ENCODE measurements at places on chromosomes 13 and 19.
A peak's percentile ranks its signal among the peaks of the same experiment; 100 is the strongest.

DNA sequence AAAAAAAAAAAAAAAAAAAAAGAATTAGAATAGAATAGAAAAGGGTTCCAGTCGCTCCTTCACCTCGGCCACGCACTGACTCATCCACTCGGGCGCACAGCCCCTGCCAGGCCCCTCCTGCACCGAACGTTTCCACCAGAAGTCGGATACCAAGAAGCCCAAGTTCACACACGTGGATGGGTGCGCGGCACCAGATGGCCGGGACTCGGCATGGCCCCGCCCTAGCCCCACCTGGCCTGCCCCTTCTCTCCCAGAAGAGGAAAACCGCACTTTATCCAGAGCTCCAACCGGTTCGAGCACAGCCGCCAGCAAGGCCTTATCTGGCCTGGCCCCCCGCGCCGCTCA lies 5.9 kb downstream of the PRR36 start:
- no peak for DNase-seq

GRCh38 chr13:50512474-50513299 lies 330.8 kb downstream of the DLEU7 start:
- DNase-seq: peak; percentile 69

GRCh38 chr19:54029930-54030490 lies 33.7 kb downstream of the VSTM1 start:
- DNase-seq: peak; percentile 43

- DNase-seq: no peak
Observed at GRCh38 chr19:13095934-13096927, 6.4 kb downstream of the LYL1 start.

DNA sequence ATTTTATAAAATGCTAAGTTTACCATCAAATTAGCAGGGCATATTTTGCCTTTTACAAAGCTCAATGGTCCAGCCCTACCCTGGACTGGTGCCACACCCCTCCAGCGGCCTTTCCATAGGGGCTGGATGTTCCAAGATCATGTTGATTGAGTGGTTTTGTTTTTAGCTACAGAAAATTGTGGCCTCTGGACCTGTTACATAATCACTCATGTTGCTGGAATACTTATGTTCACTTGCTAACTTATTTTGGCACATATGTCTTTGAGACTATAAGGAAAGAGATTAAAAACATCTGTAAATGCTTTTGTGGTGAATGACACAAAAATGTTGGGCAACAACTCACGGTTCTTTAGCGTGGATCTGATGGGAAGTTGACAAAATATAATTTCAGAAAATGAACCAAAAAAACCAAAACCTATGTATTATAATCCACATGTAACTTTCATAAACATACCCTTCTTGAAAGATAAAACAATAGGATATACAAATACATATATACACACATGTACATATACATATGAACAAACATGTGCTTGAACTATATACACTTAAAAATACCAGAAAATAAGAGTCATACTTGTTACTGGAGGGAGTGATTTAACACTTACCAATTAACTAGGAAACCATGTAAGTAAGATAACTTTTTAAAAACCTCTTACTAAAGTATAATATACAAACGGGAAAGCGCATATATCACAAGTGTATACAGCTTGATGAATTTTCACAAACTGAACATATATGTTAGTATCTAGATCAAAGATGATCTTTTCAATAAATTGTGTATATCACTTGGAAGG lies 46.6 kb upstream of the SLC15A1 start:
- no peak for DNase-seq

- DNase-seq: peak; percentile 59
Observed at GRCh38 chr13:41905600-41906254, 55.2 kb downstream of the VWA8 start.

DNA sequence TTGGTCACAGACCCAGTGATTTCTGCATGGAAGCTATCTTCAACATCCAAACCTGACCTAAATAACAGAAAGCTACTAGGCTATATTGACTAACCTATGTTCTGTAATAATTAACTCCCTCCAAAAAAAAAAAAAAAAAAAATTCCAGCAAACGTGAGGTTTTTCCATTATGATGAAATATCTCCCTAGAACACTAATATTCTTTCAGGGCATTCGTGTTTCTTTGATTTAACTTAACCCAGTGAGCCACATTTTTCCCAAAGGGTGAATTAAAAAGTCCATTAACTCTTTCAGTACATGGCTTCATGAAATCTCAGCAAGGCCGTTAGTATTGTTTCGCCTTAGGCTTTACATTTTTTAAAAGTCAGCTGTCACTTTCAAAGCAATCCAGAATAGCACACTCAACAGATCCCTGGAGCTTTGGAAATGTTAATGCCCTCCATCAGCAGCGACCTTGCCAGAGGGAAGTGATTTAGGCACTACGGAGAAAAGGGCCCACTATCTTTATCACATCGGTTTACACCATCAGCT lies 175.8 kb downstream of the DCT start:
- DNase-seq: no peak

DNA sequence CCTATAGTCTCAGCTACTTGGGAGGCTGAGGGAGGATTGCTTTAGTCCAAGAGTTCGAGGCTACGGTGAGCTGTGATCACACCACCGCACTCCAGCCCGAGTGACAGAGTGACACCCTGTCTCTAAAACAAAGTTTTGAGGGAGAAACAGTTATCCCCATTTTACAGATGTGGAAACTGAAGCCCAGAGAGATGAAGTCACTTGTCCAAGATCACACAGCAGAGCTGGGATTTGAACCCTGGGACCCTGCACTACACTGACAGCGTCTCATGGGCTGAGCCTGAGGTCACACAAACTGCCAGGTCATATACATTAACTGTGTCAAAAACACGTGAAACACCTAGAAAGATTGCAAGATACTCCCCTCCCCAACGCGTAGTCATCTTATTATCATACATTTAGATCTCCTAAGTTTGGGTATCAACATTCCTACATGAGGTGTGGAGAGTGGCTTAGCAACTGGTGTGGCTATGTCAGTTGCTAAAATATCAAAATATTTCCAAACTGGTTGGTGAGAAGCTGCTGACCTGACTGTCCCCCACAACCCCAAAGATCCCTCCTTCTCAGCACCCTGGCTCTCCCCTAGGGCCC lies 8.2 kb downstream of the FCGBP start:
- no peak for DNase-seq

DNA sequence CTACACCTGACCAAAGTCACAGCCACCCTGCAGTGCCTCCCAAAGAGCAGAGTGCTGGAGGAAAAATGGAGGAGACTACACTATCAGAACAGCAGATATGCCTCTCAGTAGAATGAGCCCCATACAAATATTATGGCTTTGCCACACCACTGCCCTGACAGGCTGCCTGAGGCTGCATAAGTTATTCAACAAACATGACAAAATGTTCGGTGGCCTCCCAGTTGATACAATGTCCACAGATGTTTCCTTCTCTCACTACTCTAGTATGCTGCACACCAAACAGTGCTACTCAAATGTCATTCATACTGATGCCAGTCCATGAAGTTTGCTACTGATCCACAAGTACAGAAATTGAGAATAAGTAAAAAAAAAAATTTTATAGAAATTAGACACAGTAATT lies 41.0 kb downstream of the N4BP2L2 start:
- DNase-seq: no peak

GRCh38 chr19:29845574-29846176 lies 33.9 kb downstream of the CCNE1 start:
- peak; percentile 29 for DNase-seq

DNA sequence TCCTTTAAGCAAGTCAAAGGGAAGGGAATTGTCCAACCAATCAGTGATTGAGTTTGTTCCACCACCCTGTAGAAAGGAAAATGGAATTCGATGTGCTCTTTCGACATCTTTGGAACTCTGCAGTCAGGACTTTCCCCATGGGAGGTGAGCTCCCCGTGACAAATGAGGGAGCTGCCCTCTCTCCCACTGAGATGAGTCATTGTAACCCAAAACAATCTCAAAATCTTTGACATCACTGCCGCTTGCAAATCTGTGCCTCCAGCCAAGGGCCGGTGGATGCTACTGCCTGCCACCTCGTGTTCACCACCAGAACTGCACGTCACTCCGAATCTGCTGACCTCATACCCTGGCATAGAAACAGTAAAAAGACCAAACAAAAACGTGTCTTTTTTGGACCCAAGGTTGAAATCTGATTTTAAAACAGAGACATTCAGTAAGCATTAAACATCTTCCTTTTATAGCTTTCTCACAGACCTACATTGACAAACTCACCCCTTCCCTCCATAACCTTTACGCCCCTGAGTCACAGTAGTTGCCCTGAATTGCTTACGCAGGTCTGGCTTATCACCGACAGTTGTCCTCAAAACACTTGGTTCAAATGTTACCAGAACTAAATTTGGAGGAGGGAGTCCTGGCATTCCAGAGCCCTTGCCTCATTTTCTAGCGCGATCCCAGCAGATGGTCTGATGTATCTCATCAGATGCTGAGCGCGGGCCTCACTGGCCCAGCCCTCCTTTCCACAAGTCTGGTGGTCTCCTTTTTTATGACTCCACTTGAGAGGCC lies 105.2 kb downstream of the COL4A2 start:
- DNase-seq: peak; percentile 79

GRCh38 chr19:40217027-40217810 lies 965 bp downstream of the TTC9B start:
- peak; percentile 52 for DNase-seq

GRCh38 chr19:459724-460511 lies 915 bp downstream of the SHC2 start:
- peak; percentile 70 for DNase-seq

DNA sequence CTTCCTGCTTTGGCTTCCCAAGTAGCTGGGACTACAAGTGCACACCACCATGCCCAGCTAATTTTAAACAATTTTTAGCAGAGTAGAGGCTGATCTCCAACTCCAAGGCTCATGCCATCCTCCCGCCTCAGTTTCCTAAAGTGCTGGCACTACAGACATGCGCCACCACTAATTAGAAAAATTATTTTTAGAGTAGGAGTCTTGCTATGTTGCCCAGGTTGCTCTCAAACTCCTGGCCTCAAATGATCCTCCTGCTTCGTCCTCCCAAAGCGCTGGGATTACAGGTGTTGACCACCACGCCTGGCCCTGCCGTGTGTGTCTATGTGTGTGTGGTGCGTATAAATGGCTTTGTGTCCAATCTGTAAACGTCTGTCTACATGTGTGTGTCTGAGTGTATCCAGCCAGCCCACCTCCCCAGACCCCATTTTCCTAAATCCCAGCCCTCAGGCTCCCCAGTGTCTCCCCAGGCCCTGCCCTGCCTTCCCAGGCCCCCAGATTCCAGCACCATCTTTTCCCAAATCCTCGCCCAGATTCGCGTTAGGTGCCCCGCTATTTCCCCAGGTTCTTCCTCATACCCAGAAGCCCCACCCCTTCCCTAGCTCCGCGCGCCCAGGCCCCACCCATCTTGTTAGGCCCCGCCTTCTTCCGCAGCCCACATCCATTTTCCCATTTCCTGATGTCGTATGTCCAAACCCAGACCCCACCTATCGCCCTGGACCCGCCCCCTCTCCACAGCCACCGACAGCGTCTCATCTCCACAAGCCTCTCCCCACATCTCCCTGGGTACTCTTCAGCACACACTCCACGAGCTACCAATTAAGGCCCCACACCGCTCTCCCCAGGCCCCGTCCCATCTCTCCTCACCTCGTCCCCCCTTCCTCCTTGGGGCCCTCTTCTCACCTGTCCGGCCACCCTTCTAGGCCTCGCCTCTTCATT lies 24.9 kb downstream of the SLC8A2 start:
- DNase-seq: no peak

GRCh38 chr13:77457966-77458365 lies 77.5 kb upstream of the SCEL start:
- DNase-seq: no peak

GRCh38 chr19:41995959-41996797 lies 2.1 kb upstream of the ATP1A3 start:
- peak; percentile 62 for DNase-seq

- DNase-seq: no peak
Observed at GRCh38 chr19:19278315-19278714, 5.2 kb upstream of the TM6SF2 start.

DNA sequence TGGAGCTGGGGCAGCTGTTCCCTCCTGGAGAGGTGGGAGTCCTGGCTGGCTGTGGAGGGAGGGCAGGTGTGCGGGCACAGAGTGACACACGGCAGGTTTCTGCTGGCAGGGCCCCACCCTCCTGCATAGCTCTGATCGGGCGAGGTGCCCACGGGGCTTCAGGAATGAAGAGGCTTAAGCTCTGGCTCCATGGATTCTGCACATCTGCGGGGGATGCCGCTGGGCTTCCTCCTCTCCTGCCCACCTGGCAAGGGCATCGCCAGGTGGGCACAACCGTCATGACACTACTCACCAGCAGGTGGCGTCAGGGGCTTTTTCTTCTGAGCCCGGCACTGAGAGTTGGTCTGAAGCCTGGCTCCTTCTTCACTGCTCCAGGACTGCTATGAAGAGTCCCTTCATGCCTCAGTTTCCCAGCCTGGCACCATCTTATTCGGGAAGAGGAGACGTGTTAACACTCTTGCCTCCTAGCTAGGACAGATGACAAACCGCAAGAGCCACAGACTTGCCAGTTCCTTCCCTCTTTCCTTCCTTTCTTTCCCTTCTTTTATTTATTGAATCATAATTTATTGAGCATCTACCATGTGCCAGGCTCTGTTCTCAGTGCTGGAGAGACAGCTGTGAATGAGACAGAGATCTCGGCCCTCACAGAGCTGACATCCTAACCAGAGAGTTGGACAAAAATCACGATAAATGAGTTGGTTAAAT lies 15.2 kb upstream of the PAK4 start:
- DNase-seq: peak; percentile 83

GRCh38 chr13:31909864-31910551 lies 121.6 kb upstream of the FRY start:
- DNase-seq: peak; percentile 36

GRCh38 chr13:44819245-44819644 lies 170.0 kb downstream of the NUFIP1 start:
- no peak for DNase-seq
